Urinary bladder (tissue), 4 donors: ENCODE measurements at places on chromosomes 11 and 22. TPM values are rescaled to one million over a fixed set of nuclear protein-coding genes. Genes with fewer than 3 reads are reported as not detected.

DNA sequence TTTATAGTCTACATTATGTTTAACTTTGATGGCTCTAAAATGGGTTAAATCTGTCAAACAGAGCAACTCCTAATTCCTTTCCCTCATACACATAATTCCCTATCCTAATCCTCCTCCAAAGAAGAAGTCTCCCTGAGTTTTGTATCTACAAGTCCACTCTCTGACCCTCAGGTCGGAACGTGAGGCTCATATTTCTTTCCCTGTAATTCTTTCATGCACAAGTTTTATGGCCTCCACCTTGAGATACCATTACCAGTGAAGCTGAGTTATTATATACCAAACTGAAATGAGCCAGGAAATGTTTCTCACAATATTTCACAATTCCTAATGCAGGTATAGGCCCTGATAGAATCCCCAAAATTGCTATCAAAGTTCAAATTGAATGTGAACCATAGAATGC lies 106.4 kb downstream of the CASP12 start:
- DNase-seq, result no peak

DNA sequence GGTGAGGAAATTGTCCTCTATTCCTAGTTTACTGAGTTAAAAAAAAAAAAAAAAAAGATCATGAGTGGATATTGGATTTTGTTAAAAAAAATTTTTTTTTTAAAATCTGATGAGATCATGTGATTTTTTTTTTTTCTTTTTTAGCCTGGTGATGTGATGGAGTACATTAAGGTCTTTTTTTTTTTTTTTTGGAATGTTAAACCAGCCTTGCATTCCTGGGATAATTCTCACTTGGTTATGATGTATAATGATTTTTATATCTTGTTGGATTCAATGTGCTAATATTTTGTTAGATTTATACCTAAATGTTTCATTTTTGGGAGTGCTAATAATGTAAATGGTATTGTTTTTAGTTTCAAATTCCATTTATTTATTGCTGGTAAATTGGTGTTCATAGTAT lies 43.3 kb downstream of the DDX10 start:
- no peak for DNase-seq

GRCh38 chr11:110808248-110808647 lies 96.0 kb upstream of the ARHGAP20 start:
- no peak for DNase-seq

DNA sequence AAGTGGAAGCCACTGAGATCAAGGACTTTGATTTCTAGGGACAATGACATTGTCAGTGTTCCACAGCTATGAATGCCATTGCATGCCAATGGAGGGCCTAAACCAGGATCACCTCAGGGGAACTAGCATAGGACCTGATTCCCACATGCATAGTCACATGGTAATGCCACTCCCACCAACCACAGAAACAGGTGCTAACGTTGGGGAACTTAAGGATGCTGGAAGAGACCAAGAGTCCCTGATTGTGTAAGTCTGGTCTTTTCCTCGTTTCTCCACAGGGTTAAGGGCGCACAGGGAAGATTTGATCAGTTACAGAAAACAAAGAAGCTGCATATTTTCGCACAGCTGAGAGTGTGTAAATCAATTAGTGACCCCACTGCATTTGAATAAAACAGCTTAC lies 59.4 kb upstream of the CD44 start:
- no peak for DNase-seq

GRCh38 chr22:35403356-35403755 lies 3.4 kb downstream of the MCM5 start:
- DNase-seq, result no peak

DNA sequence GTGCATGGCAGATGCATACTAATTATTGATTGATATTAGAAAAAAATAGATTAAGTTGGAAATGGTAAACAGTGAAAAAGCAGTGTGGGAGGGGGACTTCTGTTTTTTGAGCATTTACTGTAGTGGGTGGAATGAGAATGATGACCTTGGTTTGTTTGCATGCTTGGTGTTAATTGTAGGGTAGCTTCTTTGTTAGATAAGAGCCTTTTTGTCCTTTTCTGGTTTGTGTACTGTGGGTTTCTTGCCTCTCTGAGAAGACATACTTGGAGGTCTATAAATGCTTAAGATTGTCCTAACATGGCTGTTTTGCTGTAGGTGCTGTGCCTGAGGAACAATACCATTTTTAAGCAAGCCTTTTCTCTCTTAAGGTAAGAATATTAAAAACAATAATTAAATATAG lies 17.0 kb downstream of the MRPL48 start:
- no peak for DNase-seq

DNA sequence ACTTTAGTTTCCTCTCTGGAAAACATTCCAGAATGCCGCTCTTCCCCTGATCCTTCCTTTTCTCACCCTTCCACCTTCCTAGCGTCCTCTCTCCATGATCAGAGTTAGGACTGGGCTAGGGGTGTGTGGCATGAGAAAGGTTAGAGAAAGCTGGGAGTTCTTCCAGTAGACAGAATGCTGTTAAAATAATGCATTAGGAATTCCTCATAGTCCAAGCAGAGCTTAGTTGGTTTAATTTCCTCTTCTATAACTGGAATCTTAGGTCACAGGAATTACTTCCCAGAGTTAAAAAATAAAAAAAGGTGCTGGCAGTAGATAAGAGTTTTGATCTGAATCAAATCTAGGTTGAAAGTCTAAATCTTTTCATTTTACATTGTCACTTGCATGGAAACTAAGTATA lies 37.2 kb upstream of the ADORA2A start:
- no peak for DNase-seq

- DNase-seq, result no peak
Observed at GRCh38 chr11:130859886-130860285, 56.4 kb downstream of the SNX19 start.

- no peak for DNase-seq
Observed at GRCh38 chr22:38819387-38819940, 24.4 kb downstream of the NPTXR start.

- no peak for DNase-seq
Observed at GRCh38 chr11:76613901-76614300, 56.6 kb downstream of the LRRC32 start.

DNA sequence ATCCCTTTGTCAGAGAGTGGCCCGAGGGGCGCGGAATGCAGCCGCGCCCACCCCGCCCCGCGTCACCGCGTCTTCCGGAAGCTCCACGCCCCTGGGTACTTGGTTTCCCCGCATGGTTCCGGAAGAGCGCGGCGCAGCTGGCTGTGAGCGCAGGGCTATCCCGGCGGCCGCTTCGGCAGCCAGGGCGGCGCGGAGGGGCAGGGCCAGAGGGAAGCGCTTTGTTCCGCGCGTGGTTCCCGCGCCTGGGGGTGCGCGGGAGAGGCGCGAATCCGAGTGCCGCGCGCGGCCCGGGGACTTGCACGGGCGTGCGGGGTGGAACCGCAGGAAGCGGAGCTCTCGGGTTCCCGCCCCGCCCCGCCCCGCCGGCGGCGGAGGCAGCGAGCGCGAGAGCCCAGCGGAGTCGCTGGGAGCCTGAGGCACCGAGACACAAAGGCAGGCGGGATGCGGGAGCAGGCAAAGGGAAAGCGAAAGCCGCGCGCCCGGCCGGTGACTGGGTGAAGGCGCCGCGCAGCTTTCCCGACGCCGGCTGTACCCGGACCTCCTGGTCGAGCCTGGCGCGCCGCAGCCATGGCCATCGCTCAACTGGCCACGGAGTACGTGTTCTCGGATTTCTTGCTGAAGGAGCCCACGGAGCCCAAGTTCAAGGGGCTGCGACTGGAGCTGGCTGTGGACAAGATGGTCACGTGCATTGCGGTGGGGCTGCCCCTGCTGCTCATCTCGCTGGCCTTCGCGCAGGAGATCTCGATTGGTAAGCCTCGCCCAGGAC lies at the start of gene PANX1:
Gene PANX1 (plus strand): TSS at position 96 of the 766 bp plus-strand sequence. CDS start 472 bp downstream, at position 568.
- DNase-seq, result peak; percentile 28

- DNase-seq, result no peak
Observed at GRCh38 chr11:114121138-114121537, 61.6 kb downstream of the ZBTB16 start.

DNA sequence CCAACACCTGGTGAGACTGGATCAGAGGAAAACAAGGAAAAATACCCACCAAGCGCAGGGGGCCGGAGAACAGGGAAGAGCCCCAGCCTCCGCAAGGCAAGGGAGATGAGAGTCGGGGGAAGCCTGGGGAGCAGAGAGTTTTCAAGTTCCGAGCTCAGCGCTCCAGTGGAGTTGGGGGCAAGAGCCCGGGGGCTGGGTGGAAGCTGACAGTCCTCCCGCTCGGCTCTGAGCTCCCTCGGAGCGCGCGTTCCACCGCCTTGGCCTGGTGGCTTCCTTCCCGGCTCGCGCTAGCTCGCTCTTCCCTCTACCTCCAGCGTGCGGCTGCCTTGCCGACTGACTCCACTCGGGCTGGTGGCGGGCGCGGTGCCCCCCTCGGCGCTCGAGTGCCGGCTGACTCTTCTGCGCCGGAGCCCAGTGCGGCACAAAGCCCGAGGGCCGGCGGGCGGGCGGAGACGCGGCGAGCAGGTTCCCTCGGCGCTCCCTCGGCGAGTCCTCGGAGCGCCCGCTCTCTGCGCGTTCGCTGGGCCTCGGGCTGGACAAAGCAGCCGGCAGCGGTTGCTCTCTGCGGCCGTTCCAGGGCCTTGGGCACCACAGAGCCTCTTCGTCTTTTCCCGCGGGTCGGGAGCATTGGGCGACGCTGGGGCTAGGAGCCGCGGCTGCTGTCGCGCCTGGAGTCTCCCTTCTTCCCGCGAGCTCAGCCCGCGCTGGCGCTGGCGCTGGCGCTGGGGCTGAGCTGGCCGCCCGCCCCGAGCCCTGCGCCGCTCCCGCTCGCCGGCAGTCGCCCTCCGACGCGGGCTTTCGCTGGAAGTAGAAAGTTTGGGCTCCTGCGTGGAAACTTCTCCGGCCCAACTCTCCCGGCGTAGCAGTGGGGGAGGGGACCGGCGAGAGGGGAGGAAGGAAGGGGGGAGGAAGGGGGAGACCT lies 1.0 kb downstream of the PAX6 start:
- no peak for DNase-seq

- DNase-seq, result no peak
Observed at GRCh38 chr11:71242391-71242790, 10.0 kb downstream of the SHANK2 start.

GRCh38 chr11:35792148-35792845 lies 129.7 kb downstream of the TRIM44 start:
- no peak for DNase-seq

- DNase-seq, result peak; percentile 23
Observed at GRCh38 chr11:45525393-45525792, 140.0 kb downstream of the CHST1 start.

GRCh38 chr11:57499413-57499982 lies 16.0 kb downstream of the SLC43A1 start:
- peak; percentile 77 for DNase-seq

GRCh38 chr22:19615867-19616581 lies 91.8 kb upstream of the CLDN5 start:
- no peak for DNase-seq

DNA sequence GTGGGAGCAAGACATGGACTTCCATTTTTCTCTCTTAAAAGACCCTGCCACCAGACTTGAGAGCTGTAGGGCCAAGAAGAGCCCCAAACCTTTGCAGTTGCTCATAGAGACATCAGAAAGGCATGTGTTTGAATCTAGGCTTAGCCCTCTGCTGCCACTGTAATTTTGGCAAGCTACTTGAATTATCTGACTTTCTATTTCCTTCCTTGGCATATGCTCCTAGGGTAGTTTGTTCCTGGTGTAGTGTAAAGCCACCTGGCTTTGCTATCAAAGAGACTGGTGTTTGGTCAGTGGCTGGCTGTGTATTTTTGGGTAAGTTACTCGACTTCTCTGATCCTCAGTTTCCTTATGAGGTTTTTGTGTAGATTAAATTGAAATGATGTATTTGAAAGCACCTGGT lies 252.1 kb upstream of the CCDC90B start:
- no peak for DNase-seq

DNA sequence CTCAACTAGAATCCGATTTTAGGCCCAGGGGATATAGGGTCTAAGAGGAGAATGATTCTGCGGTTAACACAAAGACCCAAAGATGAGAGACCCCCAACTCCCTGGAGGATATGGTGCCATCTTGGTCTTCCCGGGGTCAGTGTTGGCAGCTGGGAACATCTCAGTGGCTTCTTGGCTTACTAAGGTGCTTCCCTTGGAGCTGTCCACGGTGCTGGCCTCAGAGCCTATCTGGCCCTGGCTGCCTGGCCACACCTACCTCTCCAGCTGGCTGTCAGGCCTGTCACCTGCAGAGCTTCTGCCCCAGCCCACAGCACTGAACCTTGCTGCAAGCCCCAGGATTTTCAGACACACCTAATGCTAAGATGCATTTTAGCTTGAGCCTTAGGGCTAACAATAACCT lies 70.7 kb upstream of the THY1 start:
- no peak for DNase-seq

GRCh38 chr22:40654522-40655167 lies 18.1 kb upstream of the MRTFA start:
- DNase-seq, result no peak

DNA sequence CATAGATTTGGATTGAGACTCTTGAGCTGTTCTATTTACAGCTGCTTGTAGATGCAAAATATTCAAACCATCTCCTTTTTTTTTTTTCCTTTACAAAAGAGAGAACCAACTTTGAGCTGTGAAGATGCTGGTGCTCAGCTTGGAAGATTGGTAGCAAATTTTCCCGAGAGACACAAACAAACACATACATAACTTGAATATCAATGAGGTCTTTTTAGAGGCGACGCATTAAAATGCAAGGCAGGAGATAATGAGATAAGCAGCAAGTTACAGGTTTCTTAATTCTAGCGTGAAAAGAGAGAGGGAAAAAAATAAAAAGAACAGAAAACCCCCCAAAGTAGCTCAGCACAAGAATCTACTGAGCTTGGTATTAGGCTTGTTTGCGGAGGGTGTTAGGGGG lies 247.0 kb upstream of the SORL1-AS1 start:
- no peak for DNase-seq

- peak; percentile 77 for DNase-seq
Observed at GRCh38 chr11:73308003-73308960, at the start of gene ARHGEF17. ARHGEF17 (plus strand) TSS chr11:73308276; CDS start chr11:73308639, 363 bp downstream.

- no peak for DNase-seq
Observed at GRCh38 chr11:126232683-126233082, 21.1 kb downstream of the FAM118B start.

DNA sequence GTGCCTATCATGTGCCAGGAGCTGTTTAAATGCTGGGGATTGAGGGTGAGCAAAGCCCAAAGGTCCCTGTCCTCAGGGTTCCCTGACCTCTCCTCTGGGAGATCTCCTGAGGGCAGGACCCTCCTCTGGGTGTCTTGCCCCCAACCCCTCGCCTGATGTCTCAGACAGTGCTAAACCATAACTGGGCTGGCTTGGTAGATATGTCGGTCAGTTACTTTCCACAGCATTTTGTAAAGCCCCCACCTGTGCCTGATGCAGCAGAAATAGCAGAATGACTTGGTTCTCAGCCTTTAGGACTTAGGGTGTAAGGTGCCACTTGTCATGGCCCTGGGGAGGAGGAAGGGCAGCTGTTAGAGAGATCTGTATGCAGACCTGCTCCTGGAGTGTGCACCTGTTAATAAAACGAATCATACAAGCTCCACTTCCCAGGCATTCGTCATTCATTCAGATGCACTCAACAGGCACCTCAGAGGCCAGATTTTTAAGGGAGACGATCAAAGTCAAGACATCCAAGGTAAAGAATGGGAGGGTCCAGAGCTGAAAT lies 88.1 kb downstream of the TP53I11 start:
- DNase-seq, result no peak

Gene SCGB1C1
- polyA plus RNA-seq, result not detected

Gene MTNR1B
- polyA plus RNA-seq, result not detected

Gene OR52N4
- 0.20 TPM for polyA plus RNA-seq

Gene CLMP
- 41.0 TPM for polyA plus RNA-seq

Gene SGSM1
- 2.0 TPM for polyA plus RNA-seq

Gene PRG2
- not detected for polyA plus RNA-seq

Gene FOLR3
- 0.28 TPM for polyA plus RNA-seq

Gene P2RX6
- 0.96 TPM for polyA plus RNA-seq

Gene OR51B5
- polyA plus RNA-seq, result not detected

Gene BLID
- polyA plus RNA-seq, result not detected

Gene MCHR1
- polyA plus RNA-seq, result 0.95 TPM

Gene BTG4
- polyA plus RNA-seq, result not detected

Gene CNGA4
- polyA plus RNA-seq, result 0.28 TPM
